ENCODE measurements at places on chromosomes 3 and 15.

GRCh38 chr3:35200056-35200455 is 439.3 kb upstream of the ARPP21 start:
- no peak for DNase-seq

GRCh38 chr3:55531321-55531720 is 44.2 kb upstream of the WNT5A start:
- no peak for DNase-seq

- DNase-seq, result no peak
Measured at GRCh38 chr3:18575573-18575972, 150.4 kb upstream of the SATB1 start.

DNA sequence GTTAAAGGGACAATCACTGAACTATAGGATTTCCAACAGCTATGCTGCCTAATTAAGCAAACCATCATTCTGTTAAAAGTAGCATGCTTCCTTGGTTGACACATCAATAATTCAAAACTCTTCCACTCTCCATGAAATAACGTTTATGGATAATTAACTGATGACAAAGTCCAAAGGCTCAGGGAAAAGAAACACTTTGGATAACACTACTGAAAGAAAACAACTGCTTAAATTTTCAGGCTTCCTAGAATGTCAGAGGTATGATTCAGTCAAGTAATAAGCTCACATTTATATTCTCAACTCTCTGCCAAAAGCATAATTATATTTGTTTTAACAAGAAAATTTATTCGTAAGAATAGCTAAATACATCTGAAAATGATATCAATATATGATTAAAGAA is 49.6 kb downstream of the WDR72 start:
- no peak for DNase-seq

- DNase-seq, result peak; percentile 39
Measured at GRCh38 chr15:31440754-31441311, 114.2 kb downstream of the KLF13 start.

DNA sequence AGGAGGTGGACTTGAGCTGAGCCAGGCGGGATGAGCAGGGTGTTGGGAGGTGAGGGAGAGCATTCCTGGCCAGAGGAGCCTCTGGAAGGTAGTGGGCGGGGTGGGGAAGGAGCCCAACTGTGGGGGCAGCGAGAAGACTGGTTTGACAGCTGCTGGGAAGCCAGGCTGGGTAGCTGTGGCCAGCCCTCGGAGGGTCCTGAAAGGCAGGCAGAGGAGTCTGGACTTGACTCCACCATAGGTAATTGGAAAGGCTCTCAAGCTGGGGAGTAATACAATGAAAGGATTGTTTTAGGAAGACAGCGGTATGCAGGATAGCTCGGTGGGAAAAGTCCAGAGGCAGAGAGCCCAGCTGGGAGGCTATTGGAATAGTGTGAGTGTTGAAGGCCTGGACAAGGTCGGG is 17.2 kb downstream of the EPHB3 start:
- DNase-seq, result no peak

- DNase-seq, result no peak
Measured at GRCh38 chr3:120752865-120753264, 10.3 kb downstream of the GTF2E1 start.

DNA sequence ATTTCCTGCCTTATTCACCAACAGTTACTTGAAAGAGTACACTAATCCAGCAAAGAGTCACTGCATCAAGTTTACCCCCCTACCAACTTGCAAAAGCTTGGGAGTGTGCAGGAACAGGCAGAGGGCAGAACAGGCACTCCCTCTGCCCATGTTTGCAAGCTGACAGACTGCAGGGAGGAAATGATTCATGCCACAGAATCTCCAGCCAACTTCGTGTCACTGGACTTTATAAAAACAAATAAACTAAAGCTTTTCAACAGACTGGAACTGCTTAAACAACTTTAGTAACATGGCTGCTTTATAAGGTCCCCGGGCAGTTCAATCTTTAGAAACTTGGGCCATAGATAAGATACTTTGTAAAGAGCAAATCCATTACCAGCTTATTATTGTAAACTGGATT is 129.5 kb downstream of the THRB start:
- DNase-seq, result no peak

DNA sequence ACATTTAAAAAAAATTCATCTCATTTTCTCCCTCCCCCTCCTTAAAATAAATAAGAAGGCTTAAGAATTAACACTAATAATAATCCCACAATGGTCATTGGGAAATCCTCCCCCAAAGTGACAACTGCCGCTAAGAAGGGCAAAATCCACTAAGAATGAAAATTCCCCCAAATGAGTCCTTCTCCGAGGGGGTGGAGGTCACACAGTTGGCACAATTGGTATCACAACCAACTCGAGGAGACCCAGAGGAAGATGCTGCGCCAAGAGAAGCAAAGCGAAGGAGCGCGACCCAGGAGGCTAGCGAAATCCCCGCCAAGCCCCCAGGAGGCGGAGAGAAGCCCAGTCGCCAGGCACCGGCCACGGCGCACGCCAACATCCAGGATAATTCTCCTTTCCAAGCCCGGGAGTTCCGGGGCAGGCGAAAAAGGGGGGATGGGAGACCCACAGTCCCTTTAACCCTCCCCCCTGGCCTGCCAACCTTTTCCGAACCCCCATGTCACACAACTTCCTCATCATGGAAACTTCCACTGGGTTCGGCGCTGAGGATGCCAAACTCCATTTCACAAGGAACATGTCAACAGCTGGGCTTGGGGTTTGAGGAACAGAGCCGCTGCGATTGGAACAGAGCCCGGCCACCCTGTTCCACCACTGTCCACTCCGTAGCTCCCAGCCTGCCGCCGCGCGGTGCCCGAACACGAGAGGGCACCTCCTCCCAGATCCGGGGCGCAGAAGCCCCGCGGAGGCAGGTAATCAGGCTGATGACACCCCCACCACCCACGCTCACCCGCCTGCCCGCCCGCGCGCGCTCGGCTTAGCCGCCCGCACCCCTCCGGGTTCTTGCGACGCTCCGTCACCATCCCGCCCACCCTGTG is 668 bp downstream of the THRB start:
- DNase-seq, result no peak

DNA sequence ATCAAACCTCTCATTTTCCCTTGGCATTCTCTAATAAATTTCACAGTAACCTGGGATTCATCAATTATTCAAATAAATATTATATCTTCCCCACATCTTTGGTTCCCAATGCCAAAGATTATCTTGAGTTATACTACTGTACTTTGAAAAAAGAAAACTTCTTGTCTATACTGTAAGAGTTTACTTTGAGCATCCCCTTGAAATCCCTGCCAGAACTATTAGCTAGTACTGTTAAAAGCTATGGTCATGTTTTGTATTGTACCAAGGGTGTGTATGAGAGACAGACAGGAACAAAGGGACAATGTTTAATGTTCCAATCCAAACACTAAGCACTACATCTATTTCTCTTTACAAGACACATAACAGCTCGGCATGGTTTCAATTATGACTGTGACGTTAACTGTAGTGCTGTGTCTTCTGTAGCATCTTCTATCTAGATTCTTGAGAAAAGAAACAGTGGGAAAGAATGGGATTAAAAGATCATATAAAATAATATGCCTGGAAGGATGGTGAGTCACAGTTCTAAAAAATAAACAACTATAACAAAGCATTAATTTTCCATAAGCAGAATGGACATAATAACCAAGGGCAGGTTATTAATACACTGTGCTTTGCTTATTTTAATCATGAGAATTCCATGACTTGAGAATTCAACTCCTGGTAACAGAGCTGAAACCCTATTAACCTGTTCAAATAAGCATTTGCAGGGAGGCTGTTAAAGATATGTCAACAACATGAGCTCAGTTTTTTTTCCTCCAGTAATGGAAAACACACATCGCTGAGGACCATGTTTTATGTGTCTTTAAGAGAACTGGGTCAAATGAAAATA is 71.1 kb downstream of the ALDH1A2 start:
- no peak for DNase-seq

- DNase-seq, result no peak
Measured at GRCh38 chr3:119492128-119492527, 6.2 kb upstream of the TIMMDC1 start.

- DNase-seq, result no peak
Measured at GRCh38 chr3:26621906-26622620, 509 bp upstream of the LRRC3B start.
